ENCODE measurements at places on chromosomes 4 and X.

- DNase-seq: no peak
Measured at GRCh38 chrX:93932471-93933220, 258.6 kb downstream of the FAM133A start.

- no peak for DNase-seq
Measured at GRCh38 chr4:172844556-172844955, 324.1 kb upstream of the GALNT7 start.

DNA sequence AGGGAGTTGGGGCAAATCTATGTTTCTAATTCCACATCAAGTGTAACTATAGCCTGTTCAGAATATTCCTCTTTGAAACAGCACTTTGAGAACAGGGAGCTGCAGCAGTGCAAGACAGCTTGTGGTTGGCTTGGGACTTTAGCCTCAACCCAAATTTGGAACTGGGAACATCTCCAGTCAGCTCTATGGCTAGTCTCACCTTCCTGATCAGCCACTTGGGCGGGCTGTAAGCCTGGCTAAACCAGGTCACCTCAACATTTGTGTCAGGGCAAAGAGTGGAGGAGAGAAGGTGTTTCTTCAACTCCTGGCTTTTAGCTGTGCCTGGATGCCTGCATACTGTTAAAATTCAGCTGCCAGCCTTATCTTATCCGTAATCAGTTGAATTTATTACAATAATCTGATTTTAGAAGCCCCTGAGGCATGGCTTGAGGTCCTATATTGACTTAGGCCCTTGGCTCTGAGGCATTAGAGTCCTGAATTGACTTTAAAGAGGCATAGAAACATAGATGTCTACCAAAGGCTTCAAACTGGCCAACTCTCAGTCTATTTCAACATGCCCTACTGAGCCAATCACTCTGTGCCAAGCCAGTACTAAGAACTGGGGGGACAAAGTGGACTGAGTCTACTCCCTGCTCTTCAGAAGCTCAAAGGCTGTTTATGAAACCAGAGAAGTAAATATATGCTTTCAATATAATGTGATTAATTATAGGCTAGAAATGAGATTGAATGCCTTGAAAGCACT lies 18.7 kb upstream of the AR start:
- no peak for DNase-seq

- peak; percentile 6 for DNase-seq
Measured at GRCh38 chr4:48706736-48707135, 73.3 kb downstream of the FRYL start.

DNA sequence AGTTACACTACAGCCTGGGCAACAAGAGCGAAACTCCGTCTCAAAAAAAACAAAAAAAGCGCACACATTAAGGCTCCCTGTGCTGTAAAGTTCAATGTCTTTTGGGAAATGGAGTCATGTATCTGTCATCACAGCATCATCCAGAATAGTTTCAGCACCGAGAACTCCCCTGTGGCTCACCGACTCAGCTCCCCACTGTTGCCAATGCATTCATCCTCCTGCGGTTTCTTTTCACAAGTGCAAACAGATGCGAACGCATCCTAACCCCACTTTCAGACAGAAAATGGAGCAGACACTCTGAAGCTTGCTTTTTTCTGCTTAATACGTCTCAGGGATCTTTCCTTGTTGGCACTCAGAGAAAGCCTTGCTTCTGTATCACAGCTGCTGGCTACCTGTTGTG lies 13.8 kb upstream of the SH3TC1 start:
- DNase-seq: peak; percentile 77

GRCh38 chr4:52266537-52267137 lies 215.5 kb downstream of the SPATA18 start:
- no peak for DNase-seq

DNA sequence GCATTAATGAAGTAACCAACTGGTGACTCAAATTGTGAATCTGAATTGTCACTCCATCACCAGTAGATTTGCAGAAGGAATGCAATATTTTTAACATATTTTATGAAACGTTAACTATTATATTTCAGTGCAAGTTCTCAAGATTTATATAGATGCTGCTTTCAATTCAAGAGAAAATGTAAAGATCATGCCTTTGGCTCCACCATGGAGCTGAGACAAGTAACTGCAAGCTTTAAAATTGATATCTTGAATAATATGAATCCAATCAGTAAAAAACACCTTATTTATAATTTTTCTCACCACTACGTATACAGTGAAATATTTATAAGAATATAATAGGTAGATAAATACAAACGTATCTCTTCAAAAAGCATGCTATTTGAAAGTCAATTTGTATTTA lies 27.8 kb upstream of the GALNTL6 start:
- no peak for DNase-seq

- peak; percentile 82 for DNase-seq
Measured at GRCh38 chr4:54553001-54553400, 104.8 kb upstream of the KIT start.

DNA sequence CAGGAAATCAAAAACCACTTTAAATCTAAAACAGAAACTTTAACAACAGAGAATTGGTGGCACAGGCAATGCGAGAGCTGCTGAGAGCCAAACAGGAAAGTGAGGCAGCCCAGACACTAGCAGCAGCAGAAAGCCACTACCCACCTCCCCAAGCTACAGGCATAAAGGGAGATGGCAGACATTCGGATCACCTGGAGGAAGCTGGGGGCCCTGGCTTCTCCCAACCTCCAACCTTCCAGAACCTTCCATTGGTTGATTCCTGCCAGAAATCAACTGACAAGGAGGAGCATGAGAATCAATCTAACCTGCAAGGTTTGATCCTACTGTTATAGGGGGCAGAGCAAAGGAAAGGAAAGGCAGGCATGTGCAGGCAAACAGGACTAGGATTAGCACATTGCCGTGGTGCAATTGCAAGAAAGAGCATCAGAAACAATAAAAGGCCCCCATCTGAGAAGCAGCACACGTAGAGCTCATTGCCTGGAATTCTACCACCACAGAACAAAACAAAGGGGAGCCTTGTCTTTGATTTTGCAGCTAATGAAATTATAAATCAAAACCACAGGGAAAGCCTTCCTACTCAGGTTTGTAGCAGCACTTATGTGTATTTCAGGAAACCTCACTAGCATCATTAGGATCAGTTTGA lies 427.3 kb upstream of the RASGEF1B start:
- no peak for DNase-seq

- no peak for DNase-seq
Measured at GRCh38 chr4:37546586-37546985, 139.6 kb downstream of the RELL1 start.

DNA sequence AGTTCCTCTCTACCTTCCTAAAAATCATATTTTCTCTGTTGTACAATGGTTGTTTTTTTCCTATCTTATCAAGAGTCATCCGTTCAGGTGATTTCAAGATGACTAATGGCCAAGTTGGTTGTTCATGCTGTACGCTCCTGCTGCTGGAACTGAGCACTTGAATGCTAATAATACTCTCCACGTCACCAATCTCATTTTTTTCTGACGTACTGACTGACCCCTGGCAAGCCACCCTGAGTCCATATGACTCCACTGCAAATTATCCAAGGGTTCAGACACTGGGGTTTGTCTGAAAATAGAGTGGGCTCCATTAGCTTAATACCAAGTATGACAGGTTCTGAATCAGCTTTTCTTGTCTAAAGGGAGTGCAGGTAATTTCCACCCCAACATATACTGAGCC lies 21.1 kb upstream of the GPR50 start:
- DNase-seq: no peak
